ENCODE measurements at places on chromosomes 6 and 20.

- no peak for DNase-seq
These were observed 35.0 kb downstream of the LRRC1 start for GRCh38 chr6:53829698-53830221.

- no peak for DNase-seq
These were observed 211.6 kb downstream of the WDR27 start for GRCh38 chr6:169490246-169490641.

DNA sequence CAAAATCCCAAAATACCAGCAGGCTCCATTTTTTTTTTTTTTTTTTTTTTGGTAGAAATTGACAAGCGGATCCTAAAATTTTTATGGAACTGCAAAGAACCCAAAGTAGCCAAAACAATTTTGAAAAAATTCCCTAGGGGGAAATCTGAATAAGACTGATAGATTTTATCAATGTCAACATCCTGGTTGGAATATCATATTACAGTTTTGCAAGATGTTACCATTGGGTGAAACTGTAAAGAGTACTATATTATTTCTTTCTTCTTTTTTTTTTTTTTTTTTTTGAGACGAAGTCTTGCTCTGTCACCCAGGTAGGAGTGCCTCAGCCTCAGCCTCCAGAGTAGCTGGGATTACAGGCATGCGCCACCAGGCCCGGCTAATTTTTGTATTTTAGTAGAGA lies 29.4 kb upstream of the BEND3 start:
- no peak for DNase-seq

DNA sequence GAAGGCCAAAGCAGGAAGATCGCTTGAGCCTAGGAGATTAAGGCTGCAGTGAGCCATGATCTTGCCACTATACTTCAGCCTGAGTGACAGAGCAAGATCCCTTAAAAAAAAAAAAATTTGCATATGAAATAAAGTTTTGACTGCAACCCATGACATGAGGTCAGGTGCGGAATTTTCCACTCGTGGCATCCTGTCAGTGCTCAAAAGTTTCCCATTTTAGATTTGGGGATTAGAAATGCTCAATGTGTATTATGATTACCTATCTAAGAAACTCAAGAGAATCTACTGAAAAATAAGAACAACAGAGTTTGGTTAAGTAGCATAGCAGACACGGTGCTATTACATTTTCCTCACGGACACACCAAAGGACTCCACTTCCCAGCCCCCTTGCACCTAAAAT lies 11.7 kb downstream of the SLC23A2 start:
- no peak for DNase-seq

GRCh38 chr6:20789162-20789561 lies 254.9 kb downstream of the CDKAL1 start:
- DNase-seq: peak; percentile 34

- no peak for DNase-seq
These were observed 128.0 kb upstream of the GGTLC1 start for GRCh38 chr20:24116611-24117010.

DNA sequence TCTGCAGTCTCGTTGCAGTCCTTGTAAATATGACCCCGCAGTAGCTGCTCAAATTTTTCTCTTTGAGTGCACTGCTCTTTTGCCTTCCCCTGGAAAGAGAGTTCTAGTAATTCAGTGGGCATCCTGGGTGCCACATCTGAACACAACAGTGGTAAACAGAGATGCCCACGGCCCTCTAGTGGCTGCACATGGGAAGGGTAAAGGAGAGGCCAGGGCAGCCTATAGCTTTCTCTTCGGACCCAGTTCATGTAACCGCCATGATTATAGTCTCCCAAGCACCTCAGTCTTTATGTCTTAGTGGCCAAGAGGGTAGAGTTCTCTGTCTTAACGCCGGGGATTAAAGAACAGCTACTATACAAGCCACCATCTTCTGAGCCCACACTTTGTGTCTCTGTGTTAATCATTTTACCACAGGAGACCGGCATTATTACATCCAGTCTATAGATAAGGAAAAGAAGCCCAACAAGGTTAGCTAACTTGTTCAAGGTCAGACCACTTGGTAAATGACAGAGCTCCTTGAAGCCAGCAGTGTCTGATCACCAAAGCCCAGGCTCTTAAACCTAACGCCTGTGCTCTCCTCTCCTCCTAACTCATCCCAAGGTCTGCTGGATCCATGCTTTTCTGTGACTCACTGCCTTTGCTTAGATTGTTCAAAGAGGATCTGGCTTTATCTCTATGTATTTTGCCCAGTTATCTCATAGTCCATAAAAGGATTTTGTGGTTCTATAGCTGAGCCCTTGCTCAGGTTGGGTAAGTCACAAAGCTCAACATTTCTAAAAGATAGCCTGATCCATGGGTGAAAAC lies 81.8 kb downstream of the ISM1 start:
- no peak for DNase-seq

- DNase-seq: no peak
These were observed 19.3 kb downstream of the RAET1L start for GRCh38 chr6:150005761-150006651.

DNA sequence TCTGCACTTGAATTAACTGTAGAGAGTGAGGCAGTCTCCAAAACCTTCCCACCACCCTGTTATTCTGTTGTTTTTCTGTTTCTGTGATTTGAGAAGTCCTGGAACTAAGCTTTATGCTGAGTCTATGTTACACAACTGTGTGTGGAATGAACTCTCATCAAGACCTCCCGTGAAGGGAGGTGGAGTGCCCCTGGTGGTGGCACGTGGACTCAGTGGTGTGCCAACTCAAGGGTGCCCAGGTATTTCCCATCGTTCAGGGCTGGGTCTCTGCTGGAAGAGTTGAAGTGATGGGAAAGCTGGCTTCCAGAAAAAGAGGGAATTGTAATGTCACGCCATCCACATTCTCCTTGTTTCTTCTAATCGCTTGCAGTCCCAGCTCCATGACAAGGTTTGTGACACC lies 374.2 kb downstream of the SMOC2 start:
- no peak for DNase-seq

- no peak for DNase-seq
These were observed 8.4 kb downstream of the UCKL1 start for GRCh38 chr20:63947638-63948456.

DNA sequence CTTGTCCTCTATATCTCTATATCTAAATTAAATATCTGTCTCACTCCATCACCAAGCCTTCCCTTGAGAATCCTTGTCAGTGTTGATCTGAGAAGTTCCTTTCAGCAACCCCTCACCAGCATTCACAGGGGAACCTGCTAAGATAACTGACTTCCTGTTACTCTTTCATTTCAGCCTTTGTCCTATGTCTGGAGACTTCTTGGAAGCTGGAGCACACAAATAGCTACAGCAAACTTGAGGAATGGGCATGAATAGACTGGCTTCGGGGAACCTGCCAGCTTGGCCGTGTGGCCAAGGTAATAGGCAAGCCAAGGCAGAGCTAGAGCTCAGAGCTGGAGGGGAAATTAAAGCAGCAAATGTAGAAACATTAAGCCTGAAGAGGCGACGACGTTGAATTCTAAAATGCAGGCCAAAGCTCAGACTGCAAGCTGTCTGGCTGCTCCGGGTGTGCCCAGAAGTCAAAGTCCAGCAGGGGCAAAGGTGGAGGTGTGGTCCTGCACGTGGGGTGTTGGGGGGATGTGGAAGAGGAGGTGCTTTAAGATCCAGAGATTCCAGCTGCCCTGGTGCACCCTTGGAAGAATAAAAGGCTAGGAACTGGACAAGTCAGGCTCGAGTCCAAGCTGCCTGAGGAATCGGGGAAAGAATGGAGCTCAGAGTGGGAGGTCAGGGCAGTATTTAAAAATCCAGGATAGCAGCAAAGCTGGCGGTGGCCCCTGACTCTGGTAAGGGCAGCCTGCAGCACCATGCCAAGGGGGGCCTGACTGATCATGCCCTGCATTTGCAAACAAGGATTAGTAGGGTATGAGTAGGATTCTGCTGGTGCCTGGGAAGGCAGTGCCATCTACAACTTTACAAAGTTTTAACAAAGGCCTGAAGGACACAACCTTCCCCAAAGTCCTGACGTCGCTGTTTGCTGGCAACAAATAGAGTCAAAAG lies 185.0 kb upstream of the SGK1 start:
- no peak for DNase-seq

DNA sequence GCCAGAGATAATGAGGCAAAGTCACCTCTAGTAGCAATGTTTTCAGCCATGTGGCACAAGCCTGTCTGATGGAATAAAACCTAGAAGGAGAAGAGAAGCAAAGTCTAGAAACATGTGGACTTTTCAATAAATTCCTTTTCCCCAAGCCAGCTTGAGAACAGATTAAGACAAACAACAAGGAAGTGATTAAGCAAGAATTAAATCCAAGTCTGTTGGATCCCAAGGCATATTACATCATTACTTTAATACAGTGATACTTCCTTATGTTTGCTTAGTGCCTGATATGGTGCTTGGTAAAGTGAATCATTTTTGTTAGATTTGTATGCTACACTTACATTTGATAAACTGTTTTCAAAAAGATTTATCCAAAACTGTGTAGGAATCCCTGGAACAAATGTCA lies 260.3 kb upstream of the FAM83B start:
- DNase-seq: no peak

DNA sequence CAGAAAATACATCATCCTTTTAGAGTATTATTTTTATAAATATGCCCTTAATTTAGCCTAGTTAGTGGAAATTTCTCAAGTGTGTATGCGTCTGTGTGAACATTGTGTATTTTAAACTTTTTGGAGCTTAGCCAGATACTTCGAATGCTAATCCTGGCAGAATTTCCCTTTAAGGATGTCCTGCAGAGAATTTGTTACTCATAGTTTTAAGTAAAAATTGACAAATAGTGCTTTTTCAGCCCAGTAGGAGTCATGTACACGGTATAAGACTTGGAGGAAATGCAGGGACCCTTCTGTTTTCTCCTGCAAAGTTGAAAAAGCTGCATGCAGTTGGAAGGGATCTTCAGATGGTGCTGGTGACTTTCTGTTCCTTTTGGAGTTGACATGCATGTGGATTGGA lies at the start of gene FHL5:
FHL5 (plus strand) TSS at position 243 of the 400 bp plus-strand sequence. CDS start 40,486 bp downstream, outside the sequence.
- DNase-seq: no peak

DNA sequence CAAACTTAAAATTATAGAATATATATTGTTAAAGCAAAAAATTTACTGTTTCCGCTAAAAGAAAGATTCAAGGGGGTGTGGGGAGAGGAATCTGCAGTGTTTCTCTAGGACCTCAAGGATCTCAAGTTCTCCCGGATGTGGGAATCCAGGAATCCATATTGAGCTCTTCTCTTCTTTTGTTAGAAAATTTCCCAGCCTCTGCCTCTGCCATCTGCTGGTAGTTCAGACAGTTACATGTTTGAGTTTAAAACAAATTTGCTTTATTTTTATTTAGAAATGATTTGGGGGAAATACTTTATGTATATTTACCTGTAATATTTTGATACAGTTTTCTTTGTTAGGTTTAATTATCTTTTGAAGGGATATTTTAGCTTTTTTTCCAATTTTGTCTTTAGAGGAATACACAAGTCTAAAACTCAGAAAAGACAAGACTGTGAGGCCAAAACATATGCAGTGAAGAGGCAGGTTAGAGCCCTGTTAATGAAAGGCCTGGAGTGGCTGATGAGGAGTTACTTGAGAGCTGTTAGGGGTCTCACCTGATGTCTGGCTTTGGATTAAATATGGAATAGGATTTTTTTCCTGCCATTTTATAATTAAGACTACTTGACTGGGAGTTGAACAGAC lies 268.8 kb downstream of the ARID1B start:
- no peak for DNase-seq

DNA sequence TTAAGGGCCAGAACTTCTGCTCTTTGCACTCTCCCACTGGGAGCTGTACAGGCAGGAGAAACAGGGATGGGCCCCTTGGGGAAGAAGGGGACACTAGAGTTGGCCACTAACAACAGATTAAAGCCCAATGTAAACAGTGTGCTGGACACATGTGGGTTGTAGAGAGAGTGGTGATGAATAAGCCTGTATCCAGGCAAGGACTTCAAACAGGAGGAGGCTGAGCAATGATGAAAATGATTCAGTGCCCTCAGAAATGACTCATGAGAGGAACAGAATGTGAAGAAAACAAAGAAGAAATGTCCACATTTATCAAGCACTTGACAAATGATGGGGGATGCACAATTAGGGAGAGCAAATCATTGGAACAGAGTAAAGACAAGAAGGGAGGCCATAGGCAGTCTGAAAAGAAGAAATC lies 242.3 kb downstream of the TBX18 start:
- DNase-seq: no peak

DNA sequence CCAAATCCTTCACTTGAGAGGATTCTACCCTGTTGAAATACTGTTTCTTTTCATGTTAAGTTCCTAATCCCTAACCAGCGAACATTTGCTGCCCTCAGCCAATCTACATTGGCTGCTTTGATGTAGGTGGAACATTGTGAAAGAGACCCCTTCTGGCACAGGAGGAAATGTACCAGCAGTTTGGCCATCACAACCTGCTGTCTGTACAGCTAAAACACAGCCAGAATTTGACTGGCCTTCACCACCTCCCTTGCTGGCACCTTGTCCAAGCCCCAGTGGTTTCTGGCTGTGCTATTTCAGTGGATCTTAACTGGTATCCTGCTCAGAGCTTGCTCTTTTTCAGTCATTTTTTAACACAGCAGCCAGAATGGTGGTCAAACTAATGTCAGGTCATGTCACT lies 202.1 kb upstream of the EPHA7 start:
- DNase-seq: no peak

GRCh38 chr6:146065690-146066089 lies 36.8 kb downstream of the GRM1 start:
- no peak for DNase-seq

GRCh38 chr6:84623956-84624680 lies 140.3 kb downstream of the TBX18 start:
- DNase-seq: no peak

DNA sequence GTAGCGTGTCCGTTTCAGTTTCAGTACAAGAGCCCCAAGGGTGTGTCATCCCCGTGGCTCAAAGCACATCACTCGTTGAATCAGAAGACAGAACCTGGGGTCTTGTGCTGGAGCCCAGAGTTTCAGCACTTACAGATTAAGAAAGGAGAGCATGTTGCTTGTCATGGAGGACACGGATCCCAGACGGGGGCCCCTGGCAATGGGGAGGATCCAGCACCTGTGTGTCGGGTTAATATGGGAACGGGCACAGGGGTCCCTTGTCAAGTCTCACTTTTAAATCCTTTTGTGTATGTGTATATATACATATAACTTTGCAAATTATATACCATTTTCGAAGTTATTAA lies 23.4 kb downstream of the THBS2 start:
- DNase-seq: no peak

DNA sequence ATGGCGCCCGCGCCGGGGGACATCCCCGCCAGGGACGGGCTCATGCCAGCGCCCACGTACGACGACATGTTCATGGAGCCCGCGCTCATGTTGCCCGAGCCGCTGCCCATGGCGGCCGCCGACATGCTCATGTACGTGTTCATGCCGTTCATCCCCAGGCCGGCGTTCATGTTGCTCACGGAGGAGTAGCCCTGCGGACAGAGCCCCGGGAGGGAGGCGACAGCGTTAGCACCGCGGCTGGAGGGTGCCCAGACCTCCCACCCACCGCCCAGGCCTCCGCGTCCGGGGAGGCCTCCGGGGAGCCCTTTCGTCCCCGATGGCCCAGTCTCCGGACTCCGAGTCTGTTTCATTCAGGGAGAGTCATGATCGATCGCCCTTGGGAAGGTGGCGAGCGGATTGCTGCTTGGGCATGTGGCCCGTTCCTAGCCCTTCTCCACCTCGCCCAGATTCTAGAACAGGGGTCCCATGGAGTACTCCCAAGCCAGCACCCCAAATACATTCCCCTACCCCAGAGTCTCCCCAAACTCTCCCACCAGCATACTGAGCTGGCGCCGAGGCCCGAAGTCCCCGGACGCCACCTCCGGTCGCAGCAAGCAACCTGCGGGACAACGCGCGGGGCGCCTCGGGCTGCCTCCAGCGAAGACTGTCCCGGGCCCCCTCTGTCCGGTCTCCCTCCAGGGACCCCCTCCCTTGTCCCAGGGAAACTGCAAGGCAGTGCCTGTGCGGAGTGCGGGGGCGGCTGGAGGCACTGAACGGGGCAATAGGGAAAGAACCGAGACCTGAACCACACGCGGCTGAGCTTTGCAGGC lies 1.2 kb downstream of the FOXA2 start:
- no peak for DNase-seq
